ENCODE measurements at places on chromosomes 2 and 18. TPM values are rescaled to one million over a fixed set of nuclear protein-coding genes. Genes with fewer than 3 reads are reported as not detected.

Gene FSIP2
- 0.20 TPM for total RNA-seq

DNA sequence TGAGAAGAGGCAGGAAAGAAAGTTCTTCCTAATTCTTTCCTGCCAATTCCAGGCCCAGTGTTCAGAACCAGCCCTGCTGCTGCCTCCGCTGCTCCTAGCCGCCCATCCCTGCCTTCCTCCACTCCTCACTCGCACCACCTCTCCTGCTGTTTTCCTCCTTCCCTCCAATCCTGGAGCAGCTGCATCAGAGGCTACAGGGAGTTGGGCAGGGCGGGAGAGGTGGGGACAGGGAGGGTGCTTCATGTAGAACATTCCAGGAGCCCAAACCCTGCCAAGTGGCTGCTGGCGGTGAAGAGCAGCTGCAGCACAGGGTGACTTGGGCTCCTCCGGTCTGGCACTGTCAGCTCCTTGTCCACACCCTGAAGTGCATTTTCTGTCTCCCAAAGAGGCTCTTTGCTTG, 176.3 kb downstream of the TNS1 start:
- DNase-seq = peak; percentile 87

DNA sequence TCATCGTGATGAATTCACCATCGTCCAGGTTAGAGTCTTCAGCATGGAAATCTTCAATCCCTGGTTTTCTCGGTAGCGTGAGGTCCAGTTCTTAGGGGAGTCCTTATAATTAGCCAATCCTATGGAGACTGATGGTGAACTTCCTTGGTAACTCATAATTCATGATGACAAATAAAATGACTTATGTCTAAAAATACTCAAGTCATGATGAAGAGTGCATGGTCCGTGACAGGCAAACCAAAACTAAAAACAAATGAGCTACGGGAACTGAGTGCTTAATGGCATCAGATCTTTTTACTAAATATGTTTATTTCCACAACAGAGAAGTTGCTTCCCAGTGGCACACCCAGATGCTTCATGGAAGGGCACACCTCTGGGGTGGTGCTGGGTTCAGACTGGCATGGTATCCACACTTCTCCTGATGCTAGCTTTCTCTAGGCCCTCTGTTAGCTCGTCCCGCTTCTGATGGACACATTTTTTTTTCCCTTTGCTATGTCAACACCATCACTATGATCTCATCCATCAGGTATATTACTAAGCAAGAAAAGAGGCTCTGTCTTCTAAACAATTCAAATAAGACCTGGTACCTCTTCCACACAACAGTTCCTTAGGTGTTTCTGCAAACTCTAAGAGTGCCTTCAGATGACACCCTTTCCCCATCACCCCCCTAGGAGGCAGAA, 92.8 kb upstream of the NEDD4L start:
- DNase-seq = no peak

- DNase-seq = no peak
Observed at GRCh38 chr2:59538398-59538911, 1015.0 kb downstream of the BCL11A start.

- no peak for DNase-seq
Observed at GRCh38 chr18:50862401-50862800, 16.5 kb upstream of the ME2 start.
